Breast epithelium (tissue), 4 donors: ENCODE measurements at places on chromosomes 3 and 15. TPM values are rescaled to one million over a fixed set of nuclear protein-coding genes. Genes with fewer than 3 reads are reported as not detected.

DNA sequence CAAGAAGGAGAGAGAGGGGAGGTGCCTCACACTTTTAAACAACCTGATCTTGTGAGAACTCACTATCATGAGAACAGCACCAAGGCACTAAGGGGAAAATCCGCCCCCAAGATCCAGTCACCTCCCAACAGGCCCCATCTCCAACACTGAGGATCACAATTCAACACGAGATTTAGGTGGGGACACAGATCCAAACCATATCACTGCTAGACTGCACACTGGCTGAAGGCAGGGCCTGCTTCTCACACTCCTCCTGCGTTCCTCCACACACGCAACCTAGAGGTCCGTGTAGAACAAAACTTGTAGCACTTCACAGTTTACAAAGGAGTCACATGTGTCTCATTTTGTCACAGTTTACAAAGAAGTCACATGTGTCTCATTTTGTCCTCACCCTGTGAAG lies 97.8 kb downstream of the DAPK2 start:
- H3K4me1 ChIP-seq, result no peaks in the 10 kb centered on the region
- no peaks in the 10 kb centered on the region for H3K27me3 ChIP-seq
- no peaks in the 10 kb centered on the region for H3K36me3 ChIP-seq
- H3K27ac ChIP-seq, result no peak overlapping the region

- H3K27me3 ChIP-seq, result no peaks in the 10 kb centered on the region
- no peak overlapping the region for H3K4me3 ChIP-seq
- no peaks in the 10 kb centered on the region for H3K36me3 ChIP-seq
- DNase-seq, result no peak
- no peak overlapping the region for H3K27ac ChIP-seq
- no peaks in the 10 kb centered on the region for H3K4me1 ChIP-seq
Observed at GRCh38 chr3:4864503-4864902, 114.7 kb upstream of the BHLHE40 start.

The WNT5A gene
- 18.7 TPM for total RNA-seq

The ZNF385D gene
- 3.8 TPM for total RNA-seq

GRCh38 chr15:40274350-40275274 lies 8.3 kb downstream of the ANKRD63 start:
- no peaks in the 10 kb centered on the region for H3K27me3 ChIP-seq
- no peak overlapping the region for H3K27ac ChIP-seq
- H3K36me3 ChIP-seq, result no peaks in the 10 kb centered on the region
- DNase-seq, result peak; percentile 84
- H3K4me3 ChIP-seq, result no peak overlapping the region

- no peak for DNase-seq
- H3K27me3 ChIP-seq, result no peaks in the 10 kb centered on the region
- no peak overlapping the region for H3K27ac ChIP-seq
- H3K36me3 ChIP-seq, result no peaks in the 10 kb centered on the region
- peaks cover 15% of the 10 kb centered on the region for H3K4me1 ChIP-seq
- H3K4me3 ChIP-seq, result no peak overlapping the region
Observed at GRCh38 chr15:78928616-78929093, 16.2 kb downstream of the CTSH start.

DNA sequence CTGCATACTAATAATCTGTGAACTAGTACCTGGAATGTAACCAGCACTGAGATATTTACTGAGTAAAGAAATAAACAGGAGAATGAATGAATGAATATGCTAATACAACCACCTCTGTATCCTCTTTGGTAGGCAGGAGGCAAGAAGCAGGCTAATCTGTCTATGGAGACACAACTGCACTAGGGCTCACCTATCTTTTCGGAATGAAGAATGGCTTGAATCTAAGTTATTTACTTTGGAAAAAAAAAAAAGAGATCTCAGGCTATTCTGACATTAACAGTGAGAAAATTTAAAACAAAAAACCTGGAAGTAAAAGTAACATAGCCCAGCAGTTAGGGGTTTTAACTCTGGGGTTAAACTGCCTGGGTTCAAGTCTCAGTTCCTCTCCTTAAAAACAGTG lies 174.2 kb downstream of the FOXP1 start:
- H3K27me3 ChIP-seq, result no peaks in the 10 kb centered on the region
- no peaks in the 10 kb centered on the region for H3K4me1 ChIP-seq
- no peak for DNase-seq

The GFM1 gene
- 44.6 TPM for total RNA-seq

DNA sequence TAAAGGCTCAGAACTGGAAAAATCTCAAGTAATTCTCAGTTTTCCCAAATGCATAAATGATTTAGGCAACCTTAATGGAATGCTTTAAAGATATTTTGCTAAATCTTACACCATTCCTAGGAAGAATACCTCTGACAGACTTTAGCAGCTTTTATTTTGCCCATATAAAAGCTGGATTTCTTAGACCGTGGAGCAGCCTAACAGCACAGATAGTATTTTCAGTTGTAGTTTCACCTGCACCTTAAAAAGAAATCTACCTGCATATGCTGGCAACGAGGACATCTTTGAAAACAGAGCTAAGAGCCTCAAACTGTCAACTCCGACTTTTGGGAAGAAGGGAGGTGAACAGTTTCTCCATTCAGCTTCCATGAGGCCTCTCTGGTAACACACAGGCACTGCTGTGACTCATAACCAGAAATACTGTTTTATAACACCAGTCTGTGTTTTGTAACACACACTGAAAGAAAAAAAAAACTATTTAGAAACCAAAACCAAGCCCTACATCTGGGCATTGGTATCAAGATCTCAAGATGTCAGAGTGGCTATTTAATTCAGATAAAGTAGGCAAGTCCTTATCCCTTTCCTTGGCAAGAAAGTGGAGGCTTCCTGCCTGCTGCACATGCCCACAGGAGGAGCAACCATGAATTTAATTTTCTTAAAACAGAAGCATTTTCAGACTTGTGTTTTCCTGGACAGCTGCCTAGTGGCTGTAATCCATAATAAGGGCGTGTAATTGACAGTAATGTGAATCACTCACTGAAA lies 181.5 kb upstream of the ICE2 start:
- no peaks in the 10 kb centered on the region for H3K27me3 ChIP-seq
- no peak for DNase-seq
- H3K4me1 ChIP-seq, result peaks cover 7% of the 10 kb centered on the region
- no peaks in the 10 kb centered on the region for H3K36me3 ChIP-seq
- peak overlapping the region; percentile 15 for H3K27ac ChIP-seq
- H3K4me3 ChIP-seq, result no peak overlapping the region
